CD4-positive, alpha-beta memory T cell (primary cell): ENCODE measurements at places on chromosomes 3 and 15.

DNA sequence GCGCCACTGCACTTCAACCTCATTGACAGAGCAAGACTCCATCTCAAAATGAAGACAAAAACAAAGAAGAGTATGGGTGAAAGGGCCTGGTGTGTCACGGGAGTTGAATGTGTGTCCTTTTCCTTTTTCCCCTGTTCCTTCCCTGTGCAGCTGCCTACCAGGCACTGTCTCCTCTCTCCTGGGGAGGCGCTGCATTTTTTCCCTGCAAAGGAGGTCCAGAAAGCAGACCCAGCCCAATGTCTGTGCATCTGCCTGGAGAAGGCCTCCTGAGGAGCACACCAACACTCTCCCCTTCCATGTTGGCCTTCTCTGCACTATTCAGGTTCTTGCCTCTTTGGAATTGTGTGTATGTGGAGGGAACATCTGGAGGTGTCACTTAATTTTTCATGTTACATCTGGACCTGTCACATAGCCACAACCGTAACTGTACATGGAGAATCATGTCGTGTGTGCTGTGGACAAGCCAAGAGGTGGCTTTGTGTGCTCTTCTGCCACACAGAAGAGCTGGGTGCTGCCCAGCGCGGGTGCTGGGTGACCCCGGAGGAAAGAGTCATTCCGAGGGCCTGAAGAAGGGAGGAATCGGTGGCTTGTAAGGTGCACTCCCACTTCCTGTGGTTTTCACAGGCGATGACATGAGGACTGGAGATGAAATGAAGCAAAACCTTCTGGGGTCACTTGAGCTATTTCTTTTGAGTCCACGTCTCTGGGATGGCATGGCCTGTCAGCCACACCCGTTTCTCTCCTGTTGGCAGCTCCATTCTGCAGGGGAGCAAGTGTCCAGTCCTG lies 46.5 kb upstream of the CGNL1 start:
- no peak overlapping the region for H3K27ac ChIP-seq
- H3K4me3 ChIP-seq = no peak overlapping the region
- H3K27me3 ChIP-seq = no peaks in the 10 kb centered on the region
- no peaks in the 10 kb centered on the region for H3K4me1 ChIP-seq
- no peaks in the 10 kb centered on the region for H3K36me3 ChIP-seq
- no peak for DNase-seq

- H3K36me3 ChIP-seq = no peaks in the 10 kb centered on the region
- no peak for DNase-seq
- no peak overlapping the region for H3K4me3 ChIP-seq
- H3K27ac ChIP-seq = no peak overlapping the region
- H3K4me1 ChIP-seq = peaks cover 37% of the 10 kb centered on the region
- no peaks in the 10 kb centered on the region for H3K27me3 ChIP-seq
These were observed 23.0 kb downstream of the BUB1B start for GRCh38 chr15:40183636-40184463.

DNA sequence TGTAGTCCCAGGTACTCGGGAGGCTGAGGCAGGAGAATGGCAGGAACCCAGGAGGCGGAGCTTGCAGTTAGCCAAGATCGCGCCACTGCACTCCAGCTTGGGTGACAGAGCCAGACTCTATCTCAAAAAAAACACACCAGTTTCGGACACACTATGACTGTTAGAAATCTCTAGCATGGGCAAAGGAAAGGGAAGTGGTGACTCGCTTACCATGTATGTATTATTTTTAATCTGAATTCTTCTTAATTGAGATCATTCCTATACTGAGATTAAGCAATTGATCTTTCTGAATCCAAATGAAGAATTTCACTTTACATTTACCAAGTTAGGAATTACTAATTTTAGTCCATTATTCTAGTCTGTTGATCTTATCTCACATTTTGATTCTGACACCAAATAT lies 459.2 kb upstream of the ALCAM start:
- no peaks in the 10 kb centered on the region for H3K27me3 ChIP-seq
- H3K27ac ChIP-seq = no peak overlapping the region
- H3K4me3 ChIP-seq = no peak overlapping the region
- no peaks in the 10 kb centered on the region for H3K36me3 ChIP-seq
- DNase-seq = no peak

- no peak overlapping the region for H3K27ac ChIP-seq
- H3K27me3 ChIP-seq = no peaks in the 10 kb centered on the region
- no peak for DNase-seq
- no peak overlapping the region for H3K4me3 ChIP-seq
- H3K36me3 ChIP-seq = no peaks in the 10 kb centered on the region
- no peaks in the 10 kb centered on the region for H3K4me1 ChIP-seq
These were observed 136.0 kb upstream of the RAP2B start for GRCh38 chr3:153026026-153026425.
